ENCODE measurements at places on chromosomes 12 and 14.

GRCh38 chr14:55302367-55303124, 31.3 kb downstream of the FBXO34 start:
- peak; percentile 16 for DNase-seq

- DNase-seq, result peak; percentile 75
Measured at GRCh38 chr12:55057481-55057880, 37.7 kb downstream of the NEUROD4 start.

- DNase-seq, result no peak
Measured at GRCh38 chr12:110790301-110790700, 47.6 kb upstream of the PPP1CC start.

GRCh38 chr12:91404441-91404840, 221.8 kb upstream of the DCN start:
- DNase-seq, result no peak

DNA sequence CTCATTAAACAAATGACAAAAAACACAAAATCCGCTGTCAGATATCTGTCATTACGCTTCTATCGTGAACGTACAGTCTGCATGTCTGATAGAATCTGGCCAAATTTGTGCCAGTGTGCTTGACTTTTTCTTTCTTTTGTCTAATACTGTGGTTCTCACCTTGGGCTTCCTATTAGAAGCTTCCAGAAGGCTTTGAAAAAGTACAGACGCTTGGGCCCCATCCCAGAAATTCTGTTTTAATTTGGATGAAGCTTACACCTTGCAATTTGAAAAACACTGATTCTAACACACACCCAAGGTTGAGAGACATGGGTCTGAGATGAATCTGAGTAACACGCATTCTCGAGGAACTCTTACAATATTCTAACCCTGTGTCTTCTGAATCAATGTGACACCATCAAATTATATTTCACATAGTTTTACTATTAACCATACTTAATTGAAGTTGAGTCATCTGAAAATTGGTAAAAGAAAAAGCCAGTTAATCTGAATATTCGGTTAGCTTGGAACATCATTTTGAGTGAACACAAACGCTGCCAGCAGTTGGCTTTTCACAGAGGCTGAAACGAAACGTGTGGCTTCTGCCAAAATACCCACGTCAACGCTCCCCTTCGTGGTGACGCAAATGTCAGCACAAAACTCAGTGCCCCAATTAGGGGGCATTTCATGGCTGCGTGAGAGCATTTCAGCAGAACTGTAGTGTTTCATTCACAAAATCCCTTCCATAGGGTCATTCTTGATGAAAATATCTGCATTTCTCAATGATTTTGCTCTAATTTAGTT, 420.5 kb downstream of the TMEM132D start:
- DNase-seq, result peak; percentile 48

- no peak for DNase-seq
Measured at GRCh38 chr12:38601949-38602348, 285.4 kb downstream of the ALG10B start.
